ENCODE measurements at places on chromosomes 12 and 14.

- DNase-seq: no peak
Observed at GRCh38 chr12:118727979-118728366, 253.4 kb upstream of the SRRM4 start.

GRCh38 chr12:56989861-56990610 is 16.3 kb downstream of the ZBTB39 start:
- no peak for DNase-seq

- DNase-seq: no peak
Observed at GRCh38 chr12:120010661-120011230, 21.7 kb downstream of the BICDL1 start.

GRCh38 chr14:102770147-102771123 is 6.8 kb upstream of the TRAF3 start:
- no peak for DNase-seq

GRCh38 chr14:20460458-20461224 is 593 bp downstream of the PIP4P1 start:
- DNase-seq: no peak

DNA sequence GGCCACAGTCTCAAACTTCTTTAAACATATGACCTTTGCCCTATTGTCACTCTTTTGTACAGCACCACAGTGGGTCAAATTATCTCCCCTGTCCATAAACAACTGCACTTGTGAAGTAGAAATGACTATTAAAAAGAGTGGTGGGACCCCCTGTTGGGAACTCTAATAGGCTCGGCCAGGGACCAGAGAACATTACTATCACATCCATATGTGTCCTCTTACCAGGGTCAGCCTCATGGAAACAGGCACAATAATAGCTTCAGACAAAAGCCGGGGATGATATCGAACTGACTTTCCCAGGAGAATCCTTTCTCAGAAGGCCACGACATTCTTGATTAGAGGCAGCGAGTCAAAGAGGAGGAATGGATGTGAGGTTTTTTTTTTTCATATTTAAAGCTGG is 96.6 kb downstream of the NKX2-1 start:
- no peak for DNase-seq

DNA sequence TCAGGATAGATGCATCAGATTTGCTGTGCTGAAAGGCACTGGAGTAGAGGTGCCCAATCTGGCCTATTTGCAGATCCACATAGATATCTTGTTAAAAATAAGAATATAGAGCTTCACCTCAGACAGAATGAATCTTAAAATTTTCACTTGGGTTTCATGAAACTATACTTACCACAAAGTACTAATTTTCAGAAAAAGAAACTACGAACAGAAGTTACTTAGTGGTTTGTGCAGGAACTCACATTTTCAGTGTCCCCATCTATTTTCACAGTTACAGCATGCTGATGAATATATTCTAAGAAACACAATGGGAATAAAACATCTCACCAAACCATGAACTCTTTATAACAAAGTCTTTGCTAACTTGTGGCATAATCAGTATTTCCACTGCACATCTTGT is 449.4 kb downstream of the RERGL start:
- DNase-seq: no peak

DNA sequence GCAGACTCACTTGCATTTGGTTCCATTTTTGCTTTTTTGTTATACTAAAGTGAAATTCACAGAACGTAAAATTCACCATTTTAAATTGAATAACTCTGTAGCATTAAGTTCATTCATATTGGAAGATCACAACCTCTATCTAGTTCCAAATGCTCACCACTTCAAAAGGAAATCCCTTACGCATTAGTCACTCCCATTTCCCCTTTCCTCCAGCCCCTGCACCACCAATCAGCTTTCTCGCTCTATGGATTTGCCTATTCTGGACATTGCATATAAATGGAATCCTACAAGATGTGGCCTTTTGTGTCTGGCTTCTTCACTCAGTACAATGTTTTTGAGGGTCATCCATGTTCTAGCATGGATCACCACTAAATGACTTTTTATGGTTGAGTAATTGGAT is 294.5 kb downstream of the KSR2 start:
- no peak for DNase-seq

- no peak for DNase-seq
Observed at GRCh38 chr12:92065018-92065499, 80.6 kb downstream of the BTG1 start.

DNA sequence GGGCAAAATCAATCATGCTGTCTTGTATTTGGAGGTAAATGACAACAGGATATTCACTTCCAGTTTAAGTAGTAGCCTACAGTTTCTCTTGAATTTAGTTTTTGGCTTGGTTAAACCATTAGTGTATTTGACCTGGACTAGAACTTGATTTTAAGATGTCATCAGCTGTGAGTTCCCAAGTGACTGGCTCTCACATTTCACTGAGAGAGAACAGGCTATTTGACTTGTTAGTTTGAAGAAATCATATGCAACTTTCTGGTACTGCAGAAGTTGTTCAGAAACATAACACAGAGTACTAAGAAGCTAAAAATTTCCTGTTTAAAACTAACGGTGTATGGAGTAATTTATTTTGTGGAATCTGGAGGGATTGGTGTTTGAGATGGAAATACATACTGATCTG is 22.3 kb downstream of the MNAT1 start:
- DNase-seq: no peak

- DNase-seq: no peak
Observed at GRCh38 chr14:89466484-89466883, 49.5 kb upstream of the FOXN3 start.

DNA sequence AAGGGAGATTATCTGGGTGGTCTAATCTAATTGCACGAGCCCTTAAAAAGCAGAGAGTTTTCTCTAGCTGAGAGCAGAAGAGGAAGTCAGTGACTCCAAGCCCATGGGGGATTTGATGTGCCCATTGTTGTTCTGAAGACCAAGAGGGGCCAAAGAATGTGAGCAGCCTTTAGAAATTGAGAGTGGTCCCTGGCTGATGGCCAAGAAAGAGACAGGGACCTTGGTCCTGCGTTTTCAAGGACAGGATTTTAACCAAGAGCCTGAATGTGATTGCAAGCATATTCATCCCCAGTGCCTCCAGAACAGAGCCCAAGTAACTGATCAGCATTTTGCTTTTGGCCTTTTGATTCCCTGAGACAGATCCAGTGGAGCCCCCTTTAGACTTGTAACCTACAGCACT is 1353.9 kb downstream of the AACS start:
- no peak for DNase-seq

DNA sequence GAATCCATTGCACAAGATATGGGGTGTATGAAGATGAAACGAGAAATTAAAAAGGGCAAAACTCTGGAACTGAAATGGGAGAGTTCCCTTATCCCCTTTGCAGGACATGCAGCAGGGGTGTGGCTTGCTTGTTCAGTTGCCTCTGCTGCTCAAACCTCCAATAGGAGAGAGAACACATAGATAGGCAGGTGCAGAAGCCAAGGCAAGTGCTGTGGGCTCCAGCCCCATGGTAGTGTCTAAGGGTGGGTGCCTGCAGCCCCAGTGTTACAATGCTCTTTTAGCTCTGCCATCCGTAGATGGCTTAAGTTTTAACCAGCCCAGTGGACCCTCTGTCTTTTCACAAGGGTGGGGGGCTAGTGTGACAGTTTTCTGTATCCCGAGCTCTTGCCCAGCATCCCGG is 69.7 kb downstream of the CMAS start:
- no peak for DNase-seq

DNA sequence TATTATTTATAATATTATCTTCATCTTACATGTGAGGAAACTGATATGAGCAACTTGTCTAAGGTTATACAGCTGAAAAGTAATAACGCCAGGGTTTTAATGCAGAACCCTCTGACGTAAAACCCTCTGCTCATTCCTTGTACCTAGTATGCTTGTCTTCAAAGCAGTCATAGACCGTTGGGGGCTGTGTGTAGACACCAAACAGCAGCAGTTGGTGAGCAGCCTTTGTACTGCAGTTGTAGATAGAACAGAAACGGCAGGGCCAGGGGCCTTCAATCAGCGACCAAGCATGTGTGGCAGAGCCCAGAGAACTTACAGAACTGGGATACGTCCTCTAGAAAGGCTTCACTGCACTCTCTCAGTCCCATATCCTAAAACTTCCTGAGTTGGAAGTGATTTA is 28.1 kb downstream of the EVL start:
- DNase-seq: no peak

DNA sequence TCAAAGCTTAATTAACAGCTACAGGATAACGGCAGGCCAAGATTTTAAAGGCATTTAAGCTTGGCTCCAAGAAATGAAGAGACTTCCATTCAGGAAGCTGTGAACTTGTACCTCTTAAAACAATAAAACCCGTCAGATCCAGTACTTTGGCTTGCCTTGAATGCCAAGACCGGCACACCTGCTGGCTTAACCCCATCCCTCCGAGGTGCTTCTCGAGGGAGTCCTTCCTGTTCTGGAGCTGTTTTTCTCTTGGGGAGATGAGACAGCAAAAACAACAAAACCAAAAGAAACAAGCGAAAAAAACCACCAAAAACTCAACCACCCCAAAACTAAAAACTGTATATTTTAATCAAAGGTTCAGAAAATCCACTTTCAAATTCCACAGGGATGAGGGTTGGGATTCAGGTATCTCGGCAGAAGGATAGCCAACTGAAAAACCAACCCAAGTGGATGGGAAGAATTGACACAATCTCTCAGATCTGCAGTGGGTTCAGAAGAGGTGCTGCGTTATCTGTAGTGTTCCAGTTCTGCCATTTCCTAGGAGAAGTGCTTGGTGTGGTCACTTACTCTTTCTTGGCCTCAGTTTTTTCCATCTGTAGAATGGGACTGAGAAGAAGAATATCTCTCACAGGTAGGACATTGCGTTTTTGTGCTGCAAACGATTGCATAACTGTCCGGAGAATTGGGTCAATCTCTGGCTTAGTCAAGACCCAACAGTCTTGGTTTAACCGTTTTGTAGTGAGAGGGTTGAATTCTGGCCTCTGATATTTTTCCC is 420.1 kb downstream of the VRK1 start:
- DNase-seq: no peak

DNA sequence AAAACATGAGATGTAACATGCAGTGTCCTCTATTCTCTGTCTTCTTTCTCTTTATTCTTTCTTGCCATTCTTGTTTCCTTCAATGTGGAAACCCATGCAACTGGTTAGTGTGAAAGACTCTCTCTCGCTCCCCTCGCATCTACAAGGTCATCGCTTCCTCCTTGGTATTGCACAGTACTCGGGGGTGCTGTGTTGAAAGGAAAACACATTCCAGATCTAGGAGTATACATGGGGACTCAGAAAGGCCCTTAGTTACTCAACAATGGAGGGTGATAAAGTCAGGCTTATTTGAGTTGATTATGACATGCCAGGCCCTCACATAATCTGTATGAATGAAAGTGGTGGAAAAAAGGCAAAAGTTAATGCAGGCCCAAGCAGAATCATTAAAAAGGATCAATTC is 75.5 kb upstream of the OVCH1 start:
- no peak for DNase-seq
